ENCODE measurements at places on chromosomes 7 and 10. TPM values are rescaled to one million over a fixed set of nuclear protein-coding genes. Genes with fewer than 3 reads are reported as not detected.

NYAP1 gene
- total RNA-seq: 0.70 TPM

HOXA1 gene
- total RNA-seq: 1.9 TPM

MYL10 gene
- total RNA-seq: not detected

GPR146 gene
- 18.9 TPM for total RNA-seq

RNF32 gene
- 1.7 TPM for total RNA-seq

AS3MT gene
- 19.0 TPM for total RNA-seq

UPK3BL2 gene
- total RNA-seq: 17.7 TPM

NME8 gene
- 4.6 TPM for total RNA-seq

RADIL gene
- 2.0 TPM for total RNA-seq

NPC1L1 gene
- total RNA-seq: not detected

WDR86 gene
- total RNA-seq: 58.1 TPM

APBB1IP gene
- 98.0 TPM for total RNA-seq

KIAA1217 gene
- total RNA-seq: 34.9 TPM

HECW1 gene
- total RNA-seq: not detected

CCDC172 gene
- not detected for total RNA-seq

WDR37 gene
- 40.4 TPM for total RNA-seq

SLC37A3 gene
- total RNA-seq: 71.9 TPM

SPACDR gene
- 1.5 TPM for total RNA-seq

FAM25A gene
- total RNA-seq: not detected

DNAH11 gene
- 2.1 TPM for total RNA-seq

HOXA6 gene
- 2.0 TPM for total RNA-seq

MLXIPL gene
- not detected for total RNA-seq

PNLIPRP3 gene
- not detected for total RNA-seq
